ENCODE measurements at places on chromosomes 1 and 21. TPM values are rescaled to one million over a fixed set of nuclear protein-coding genes. Genes with fewer than 3 reads are reported as not detected.

DNA sequence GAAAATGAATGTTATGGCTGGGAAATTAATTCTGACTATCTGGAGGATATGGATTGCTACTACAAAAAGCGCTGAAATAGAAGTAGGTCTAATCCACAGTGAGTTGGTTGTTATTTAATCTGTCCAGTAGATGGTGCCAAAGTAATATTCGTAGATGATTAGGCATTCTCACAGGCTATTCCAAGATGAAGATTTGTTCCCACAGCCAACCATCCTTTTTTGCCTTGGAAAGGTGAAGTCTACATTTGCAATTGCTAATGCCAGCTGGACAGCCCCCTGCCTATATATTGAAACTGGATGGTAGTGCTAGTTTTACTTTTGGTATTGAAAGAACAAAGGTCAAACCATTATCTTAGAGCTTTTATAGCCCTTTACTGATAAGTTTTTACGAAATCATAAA, 43.8 kb downstream of the RBM11 start:
- DNase-seq: peak; percentile 2

DNA sequence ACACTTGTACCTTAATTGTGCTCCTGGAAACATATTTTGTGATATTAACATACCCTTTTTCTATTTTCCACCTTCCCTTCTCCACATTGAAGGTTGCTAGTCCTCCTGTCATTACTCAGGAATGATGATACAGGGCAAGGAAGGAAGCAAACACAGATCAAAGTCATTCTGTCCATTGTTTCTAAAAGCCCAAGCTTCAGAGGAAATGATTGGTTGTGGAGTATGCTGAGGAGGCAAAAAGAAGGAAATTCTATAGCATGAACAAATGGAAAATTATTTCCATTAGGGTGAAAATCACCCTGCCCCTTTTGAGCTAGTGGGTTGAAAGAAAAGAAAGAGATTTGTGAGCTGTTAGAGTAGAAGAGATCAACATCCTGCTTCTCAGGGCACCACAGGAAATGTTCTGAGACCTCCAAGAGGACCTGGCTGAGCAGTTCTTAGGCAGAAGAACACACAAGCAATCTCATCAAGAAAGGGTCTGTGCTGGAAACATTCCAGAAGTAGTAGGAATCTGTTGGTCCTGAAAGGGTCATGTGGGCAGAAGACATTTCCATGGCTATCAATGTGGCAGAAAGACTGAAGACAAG, 29.0 kb upstream of the PRRX1 start:
- DNase-seq: peak; percentile 4

DNA sequence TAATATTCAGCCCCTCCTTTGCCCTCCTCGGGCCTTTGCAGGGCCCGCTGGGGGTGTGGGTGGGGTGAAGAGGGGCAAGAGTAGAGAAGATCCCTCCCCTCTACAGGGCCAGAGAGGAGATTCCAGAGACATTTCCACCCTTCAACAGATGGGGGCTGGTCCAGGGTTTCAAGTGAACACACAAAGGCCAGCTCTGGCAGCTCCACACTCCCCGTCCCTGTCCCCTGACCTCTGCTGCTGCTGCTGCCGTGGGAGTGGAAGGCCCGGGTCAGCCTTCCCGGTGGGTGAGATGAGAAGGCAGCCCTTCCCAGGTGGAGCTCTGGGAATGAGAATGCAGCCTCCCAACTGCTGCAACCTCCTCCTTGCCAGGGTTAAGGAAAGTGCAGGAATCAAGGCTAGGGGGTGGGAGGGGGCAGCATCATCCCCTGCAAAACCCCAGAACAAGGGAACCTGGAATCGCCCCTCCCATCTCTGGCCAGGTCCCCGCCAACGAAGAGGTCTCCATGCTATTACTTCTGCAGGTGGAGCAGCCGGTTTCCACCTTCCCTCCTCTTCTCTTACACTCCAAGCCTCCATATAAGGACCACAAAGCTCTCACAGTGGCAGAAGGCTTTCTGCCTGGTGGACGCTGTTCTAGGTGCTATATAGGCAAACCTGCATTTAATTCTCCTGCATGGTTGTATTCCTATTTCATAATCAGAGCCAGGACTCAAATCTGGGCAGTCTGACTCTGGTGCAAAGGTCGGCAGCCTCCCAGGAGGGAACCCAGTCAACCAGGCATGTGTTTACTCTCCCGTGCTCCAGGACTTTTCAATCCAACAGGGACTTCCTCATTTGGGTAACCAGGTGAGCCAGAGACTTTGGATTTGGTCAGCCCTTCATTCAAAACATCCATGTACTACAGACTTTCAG, 22.9 kb upstream of the ARHGEF10L start:
- no peak for DNase-seq

The IL20 gene
- total RNA-seq: not detected

The ERO1B gene
- 3.2 TPM for total RNA-seq

All from pulmonary artery endothelial cell (primary cell).